ENCODE measurements at places on chromosomes 1 and 21.
A peak's percentile ranks its signal among the peaks of the same experiment; 100 is the strongest.

GRCh38 chr1:232793944-232794343 lies 11.3 kb upstream of the MAP10 start:
- peak; percentile 35 for DNase-seq

GRCh38 chr1:109925159-109925990 lies 14.7 kb downstream of the CSF1 start:
- no peak for DNase-seq

- no peak for DNase-seq
Measured at GRCh38 chr1:103457886-103458455, 67.5 kb upstream of the RNPC3 start.

DNA sequence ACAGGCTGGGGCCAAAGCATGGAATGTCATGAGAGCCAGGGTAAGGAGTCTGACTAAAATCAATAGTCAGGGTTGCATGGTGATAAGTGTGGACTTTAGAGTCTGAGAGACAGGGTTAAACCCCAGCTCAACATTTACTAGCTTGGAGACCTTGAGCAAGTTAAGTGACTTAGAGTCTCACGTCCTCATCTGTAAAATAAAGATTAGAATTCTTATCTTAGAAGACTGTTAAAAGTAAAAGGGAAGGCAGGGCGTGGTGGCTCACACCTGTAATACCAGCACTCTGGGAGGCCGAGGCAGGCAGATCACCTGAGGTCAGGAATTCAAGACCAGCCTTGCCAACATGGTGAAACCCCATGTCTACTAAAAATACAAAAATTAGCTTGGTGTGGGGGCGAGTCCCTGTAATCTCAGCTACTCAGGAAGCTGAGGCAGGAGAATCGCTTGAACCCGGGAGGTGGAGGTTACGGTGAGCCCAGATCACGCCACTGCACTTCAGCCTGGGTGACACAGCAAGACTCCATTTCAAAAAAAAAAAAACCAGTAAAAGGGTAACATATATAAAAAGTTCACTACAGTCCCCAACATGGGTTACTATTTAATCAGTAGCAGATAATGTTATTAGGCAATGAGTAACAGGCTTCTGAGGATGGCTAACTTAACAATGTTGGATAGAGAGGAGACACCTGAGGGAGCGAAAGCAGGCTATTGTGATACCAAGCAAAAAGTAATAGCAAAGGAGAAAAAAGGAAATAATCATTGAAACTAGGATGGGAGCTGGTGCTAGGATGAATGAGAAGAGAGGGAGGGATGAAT lies 20.8 kb downstream of the TMCO1 start:
- no peak for DNase-seq

GRCh38 chr1:32755810-32756159 lies 53.2 kb upstream of the SYNC start:
- no peak for DNase-seq

DNA sequence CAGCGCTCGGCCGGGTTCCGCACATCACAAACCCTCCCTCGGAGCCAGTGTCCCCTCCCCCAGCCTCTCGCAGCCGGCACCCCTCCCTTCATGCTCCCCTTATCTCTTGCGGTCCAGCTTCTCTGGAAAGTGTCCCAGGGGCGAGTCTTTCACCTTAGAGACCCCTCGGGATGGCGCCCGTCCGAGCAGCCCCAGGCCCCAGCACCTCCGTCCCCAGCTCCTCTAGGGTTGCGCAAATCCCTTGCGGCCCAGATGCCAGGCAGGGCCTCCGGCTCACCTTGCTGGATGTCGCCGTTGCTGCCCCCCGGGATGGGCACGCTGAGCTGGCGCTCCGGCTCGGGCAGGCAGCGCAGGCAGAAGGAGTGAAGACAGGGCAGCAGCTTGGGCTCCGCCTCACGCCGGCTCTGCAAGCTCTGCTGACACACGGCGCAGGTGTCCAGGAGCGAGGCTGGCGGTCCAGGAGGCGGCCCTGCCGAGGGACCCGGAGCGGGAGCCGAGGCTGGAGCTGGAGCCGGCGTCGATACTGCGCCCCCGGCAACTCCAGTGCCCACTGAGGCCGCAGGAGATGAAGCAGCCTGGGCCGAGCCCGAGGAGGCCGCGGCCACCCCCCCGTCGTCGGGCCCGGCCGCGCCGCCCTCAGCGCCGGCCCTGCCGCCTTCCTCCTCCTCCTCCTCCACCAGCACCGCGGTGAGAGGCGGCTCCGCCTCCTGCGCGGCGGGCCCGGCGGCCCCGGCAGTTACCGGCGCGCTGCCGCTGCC lies 550 bp downstream of the TRIM33 start:
- DNase-seq = no peak

DNA sequence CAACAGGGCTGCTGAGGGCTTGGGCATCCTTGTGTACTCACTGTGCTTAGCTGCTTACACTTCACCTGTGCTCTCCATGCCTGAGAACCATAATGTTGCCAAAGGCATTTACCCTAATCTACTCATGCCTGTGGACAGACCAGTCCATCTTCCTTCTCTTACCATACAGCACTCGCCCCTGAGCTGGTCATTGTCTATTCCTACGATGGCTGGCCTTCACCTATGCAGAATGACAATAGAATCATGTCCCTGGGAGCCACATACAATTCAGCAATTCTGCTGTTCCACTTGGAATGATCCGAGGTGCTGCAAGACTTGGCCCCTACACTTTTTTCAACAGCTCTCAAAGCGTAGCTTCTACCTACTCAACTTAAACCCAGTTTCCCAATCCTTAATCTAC lies 96.5 kb downstream of the PAPPA2 start:
- no peak for DNase-seq

- peak; percentile 63 for DNase-seq
Measured at GRCh38 chr1:158087320-158087927, 93.3 kb upstream of the CD1D start.

- no peak for DNase-seq
Measured at GRCh38 chr1:20936621-20937020, 149.5 kb upstream of the HP1BP3 start.

DNA sequence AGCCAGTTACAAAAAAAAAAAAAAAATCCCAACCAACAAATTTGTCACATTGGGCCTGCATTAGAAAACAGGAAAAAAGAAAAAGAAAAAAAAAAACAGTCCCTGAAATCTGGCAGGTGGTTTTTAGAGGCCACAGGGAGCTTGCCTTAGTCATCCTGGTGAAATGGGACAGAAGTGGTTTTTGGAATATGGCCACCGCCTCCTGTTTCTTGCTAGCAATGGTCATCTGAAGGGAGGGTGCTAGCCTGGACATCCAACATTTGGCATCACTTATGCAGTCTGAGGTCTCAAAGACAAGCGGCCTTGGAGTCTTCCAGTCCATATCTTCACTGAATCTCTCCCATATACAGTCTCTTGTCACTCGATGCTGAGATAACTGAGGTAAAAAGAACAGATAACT lies 20.1 kb upstream of the NKAIN1 start:
- no peak for DNase-seq

GRCh38 chr1:12665511-12665910 lies 21.6 kb downstream of the AADACL4 start:
- DNase-seq = no peak

GRCh38 chr1:22832414-22832786 lies 121.8 kb downstream of the EPHB2 start:
- DNase-seq = no peak
